A172 (cell line): ENCODE measurements at places on chromosomes 1 and 21. TPM values are rescaled to one million over a fixed set of nuclear protein-coding genes. Genes with fewer than 3 reads are reported as not detected.
A peak's percentile ranks its signal among the peaks of the same experiment; 100 is the strongest.

GRCh38 chr1:62844030-62844429 lies 60.1 kb downstream of the ATG4C start:
- DNase-seq = no peak

DNA sequence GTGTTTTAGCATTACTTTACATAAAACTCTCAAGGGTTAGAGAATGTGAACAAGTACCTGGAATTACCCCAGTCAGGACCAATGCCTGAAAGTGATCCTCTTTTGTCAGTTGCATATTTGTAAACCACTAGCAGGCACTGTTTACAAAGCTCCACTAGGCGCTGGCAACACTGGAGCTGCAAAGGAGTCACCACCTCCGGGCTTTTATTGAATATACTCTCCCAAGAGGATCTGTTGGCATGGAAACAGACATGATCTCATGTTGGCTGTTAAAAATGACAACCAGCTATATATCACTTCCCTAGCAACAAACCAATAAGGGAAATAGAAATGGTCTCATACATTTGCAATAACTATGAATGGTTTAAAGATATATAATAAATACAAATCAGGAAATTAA lies 116.0 kb downstream of the TTLL7 start:
- peak; percentile 0 for DNase-seq

SIM2 gene
- total RNA-seq = 0.86 and 5.1 TPM in 2 replicates

- no peak for DNase-seq
Measured at GRCh38 chr1:41329662-41330587, 31.3 kb upstream of the FOXO6 start.

DNA sequence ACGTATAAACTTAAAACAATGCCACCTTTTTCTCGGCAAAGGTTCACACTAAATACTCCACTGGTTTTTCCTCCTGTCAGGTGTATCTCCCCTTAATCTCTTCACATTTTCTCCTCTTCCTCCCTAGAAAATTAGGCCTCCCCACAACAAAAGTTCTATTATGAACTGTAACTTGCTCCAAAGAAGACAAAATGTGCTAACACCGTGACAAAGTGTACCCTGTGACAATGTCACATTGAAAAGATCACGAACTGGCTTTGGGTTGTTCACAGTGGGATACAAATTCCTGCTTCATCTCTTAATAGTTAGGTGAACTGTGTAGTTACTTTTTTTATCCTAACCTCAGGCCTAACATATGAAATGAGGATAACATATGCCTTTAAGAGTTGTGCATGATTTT lies 6.0 kb downstream of the NUCKS1 start:
- no peak for DNase-seq

GRCh38 chr1:214720561-214720960 lies 117.6 kb downstream of the CENPF start:
- no peak for DNase-seq

DNA sequence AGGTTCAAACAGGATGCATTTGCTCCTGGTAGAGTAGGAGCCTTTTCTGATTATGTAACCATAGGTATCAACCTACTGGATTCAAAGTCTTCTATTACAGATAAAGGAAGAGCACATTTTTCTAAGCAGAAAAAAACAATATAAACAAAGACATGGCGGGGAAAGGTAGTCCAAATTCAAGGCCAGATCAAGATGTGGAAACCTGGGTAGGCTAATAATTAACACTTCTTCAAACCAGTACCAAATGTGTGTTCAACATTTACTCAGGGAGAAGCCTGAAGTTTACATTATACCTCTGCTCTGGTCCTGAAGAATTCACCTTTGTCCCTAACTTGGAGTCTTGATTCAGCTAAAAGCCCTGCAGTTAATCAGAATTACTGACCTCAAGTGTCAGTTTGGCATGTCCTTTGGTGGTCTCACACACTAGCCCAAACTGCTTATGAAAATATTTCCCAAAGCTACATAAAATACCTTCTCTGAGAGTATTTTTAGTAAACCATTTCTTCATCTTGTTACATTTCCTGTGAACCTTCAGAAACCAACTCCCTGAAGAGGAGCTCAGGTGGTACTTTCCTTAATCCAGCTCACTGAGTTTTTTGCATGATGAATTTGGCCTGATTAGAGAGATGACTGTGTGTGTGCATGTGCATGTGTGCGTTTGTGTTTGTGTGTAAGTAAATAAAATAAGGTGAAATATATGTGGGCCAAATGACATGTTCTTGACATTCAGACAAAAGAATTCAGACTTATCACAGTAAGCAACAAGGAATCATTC lies 70.2 kb downstream of the TOR3A start:
- no peak for DNase-seq
